ENCODE measurements at places on chromosomes 2 and 18.

- DNase-seq = no peak
These were observed 340.1 kb upstream of the GYPC start for GRCh38 chr2:126315828-126316227.

- DNase-seq = no peak
These were observed 5.4 kb downstream of the KLHL14 start for GRCh38 chr18:32767400-32767799.

DNA sequence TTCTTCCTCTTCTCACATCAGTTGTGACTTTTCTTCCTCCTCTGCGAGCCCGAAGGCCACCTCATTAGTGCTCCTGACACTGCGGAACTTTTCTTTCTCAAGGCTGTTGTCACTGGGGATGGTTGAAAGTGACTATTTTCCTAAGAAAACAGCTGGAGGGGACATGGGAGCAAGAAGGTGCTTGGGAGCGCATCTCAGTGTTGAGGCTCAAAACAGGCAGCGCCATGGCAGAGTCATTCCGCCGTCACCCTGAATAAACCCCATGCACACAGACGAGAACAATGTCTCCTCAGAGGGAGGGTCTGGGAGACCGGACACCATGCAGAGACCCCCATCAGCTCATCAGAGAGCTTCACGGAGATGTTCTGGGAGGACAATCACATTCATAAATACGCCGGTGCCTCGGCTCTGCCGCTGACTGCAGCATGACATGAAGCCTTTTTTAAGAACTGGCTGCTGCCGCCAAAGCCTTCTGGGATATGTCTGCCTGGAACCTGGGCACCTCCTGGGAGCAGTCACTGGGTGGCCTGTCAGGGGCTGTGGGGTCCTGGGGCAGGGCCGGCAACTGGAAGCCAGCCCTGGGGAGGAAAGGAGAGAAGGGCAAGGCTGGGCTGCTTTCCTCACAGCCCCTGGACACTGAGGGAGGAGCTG, 19.2 kb downstream of the ATOH8 start:
- DNase-seq = no peak

DNA sequence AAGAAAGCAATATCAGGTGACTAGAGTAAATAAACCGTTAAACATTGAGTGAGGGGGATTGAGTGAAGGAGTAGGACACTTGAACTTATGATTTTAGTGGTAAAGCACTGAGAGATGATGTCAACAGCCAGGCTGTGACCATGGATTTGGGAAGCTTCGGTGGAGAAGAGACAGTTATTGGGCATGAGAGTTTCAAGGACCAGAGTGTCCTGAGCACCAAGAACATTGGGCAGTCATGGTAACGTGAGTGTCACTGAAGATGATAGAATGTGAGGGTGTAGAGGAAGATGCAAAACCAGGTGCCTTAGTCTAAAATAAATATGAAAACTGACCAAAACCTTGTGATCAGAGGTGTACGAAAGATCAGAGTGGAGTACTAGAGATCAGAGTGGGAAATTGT, 248.1 kb downstream of the ASXL3 start:
- no peak for DNase-seq

- DNase-seq = no peak
These were observed 51.2 kb upstream of the HAAO start for GRCh38 chr2:42843611-42844010.

GRCh38 chr2:26479131-26479788, 1.3 kb upstream of the OTOF start:
- DNase-seq = no peak

GRCh38 chr18:5890331-5891183, 4.8 kb downstream of the TMEM200C start:
- no peak for DNase-seq

- DNase-seq = no peak
These were observed 41.4 kb downstream of the ZAP70 start for GRCh38 chr2:97754690-97755346.
